Activated CD4-positive, alpha-beta T cell treated with anti-CD3 and anti-CD28 coated beads, Interleukin-2, Interleukin-4, amounts not matched to agents 100 ng/mL and 50 ng/mL, durations not matched to agents 16 hours and 8 hours (primary cell): ENCODE measurements at places on chromosomes 11 and 22.

- no peak for DNase-seq
Measured at GRCh38 chr11:44434191-44434590, 124.3 kb upstream of the ALX4 start.

- DNase-seq, result no peak
Measured at GRCh38 chr22:45552017-45552411, 49.3 kb downstream of the FBLN1 start.

- no peak for DNase-seq
Measured at GRCh38 chr11:117271208-117271607, 19.9 kb upstream of the BACE1-AS start.

- DNase-seq, result no peak
Measured at GRCh38 chr22:23621082-23621780, 10.9 kb downstream of the DRICH1 start.

DNA sequence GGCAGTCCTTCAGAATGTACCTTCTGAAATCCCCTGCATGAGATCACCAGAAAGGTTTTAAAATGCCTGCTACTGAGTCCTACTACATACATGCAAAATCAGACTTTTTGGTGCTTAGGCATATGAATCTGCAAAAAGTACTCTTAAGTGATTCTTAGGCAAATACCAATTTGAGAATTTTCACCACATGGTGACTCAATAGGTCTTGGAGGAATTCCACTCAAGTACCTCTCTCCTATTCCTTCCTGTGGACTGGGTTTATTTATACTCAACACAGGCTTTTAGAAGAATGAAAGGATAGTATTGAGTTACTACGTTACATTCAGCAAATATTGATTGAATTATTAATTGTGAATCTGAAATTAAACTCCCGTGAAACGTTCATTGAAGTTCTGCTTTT is 223.9 kb downstream of the CNTN5 start:
- no peak for DNase-seq
